ENCODE measurements at places on chromosomes 1 and 21.

- no peak for DNase-seq
Observed at GRCh38 chr1:153343811-153344717, 4.6 kb downstream of the PGLYRP4 start.

DNA sequence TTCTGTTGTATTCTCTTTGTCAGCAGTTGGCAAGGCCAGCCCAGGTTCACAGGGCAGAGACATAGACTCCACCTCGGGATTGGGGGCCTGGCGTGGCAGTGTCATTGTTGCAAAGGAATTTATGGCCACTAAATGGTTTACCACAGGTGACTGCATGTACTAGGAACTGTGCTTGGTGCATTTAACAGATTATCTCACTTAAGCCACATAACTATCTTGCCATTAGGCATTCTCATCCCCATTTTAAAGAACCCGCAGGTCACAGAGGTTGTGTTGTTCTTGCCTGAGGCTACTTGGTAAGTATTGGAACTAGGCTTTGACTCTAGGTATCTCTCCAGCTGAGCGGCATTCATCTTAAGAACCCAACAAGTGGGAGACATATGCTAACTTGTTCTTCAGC is 9.7 kb downstream of the TLCD4 start:
- no peak for DNase-seq

DNA sequence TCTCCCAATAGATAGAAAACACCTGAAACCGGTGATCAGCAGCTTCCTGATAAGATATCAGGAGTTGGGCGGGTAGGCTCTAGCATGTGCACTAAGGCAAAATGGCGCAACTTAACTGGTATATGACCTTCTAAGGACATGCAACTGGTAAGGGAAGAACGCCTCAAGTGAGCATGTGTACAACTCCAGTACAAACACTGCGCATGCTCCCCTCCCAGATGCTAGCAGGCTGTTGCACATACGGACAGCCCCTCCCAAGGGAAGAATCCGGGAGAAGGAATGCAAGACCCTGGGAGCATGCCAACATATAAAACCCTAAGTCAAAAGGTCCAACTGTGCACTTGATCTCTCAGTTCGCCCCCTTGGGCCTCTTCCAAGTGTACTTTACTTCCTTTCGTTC is 110.8 kb downstream of the TSEN15 start:
- DNase-seq: no peak

- no peak for DNase-seq
Observed at GRCh38 chr1:205504311-205505075, at the start of gene CDK18. CDK18 (plus strand) TSS chr1:205504669; CDS start chr1:205523168, 18,499 bp downstream.

- DNase-seq: no peak
Observed at GRCh38 chr1:245311887-245312536, 157.2 kb downstream of the KIF26B start.

GRCh38 chr1:33577663-33578062 is 105.2 kb downstream of the ZSCAN20 start:
- DNase-seq: no peak

DNA sequence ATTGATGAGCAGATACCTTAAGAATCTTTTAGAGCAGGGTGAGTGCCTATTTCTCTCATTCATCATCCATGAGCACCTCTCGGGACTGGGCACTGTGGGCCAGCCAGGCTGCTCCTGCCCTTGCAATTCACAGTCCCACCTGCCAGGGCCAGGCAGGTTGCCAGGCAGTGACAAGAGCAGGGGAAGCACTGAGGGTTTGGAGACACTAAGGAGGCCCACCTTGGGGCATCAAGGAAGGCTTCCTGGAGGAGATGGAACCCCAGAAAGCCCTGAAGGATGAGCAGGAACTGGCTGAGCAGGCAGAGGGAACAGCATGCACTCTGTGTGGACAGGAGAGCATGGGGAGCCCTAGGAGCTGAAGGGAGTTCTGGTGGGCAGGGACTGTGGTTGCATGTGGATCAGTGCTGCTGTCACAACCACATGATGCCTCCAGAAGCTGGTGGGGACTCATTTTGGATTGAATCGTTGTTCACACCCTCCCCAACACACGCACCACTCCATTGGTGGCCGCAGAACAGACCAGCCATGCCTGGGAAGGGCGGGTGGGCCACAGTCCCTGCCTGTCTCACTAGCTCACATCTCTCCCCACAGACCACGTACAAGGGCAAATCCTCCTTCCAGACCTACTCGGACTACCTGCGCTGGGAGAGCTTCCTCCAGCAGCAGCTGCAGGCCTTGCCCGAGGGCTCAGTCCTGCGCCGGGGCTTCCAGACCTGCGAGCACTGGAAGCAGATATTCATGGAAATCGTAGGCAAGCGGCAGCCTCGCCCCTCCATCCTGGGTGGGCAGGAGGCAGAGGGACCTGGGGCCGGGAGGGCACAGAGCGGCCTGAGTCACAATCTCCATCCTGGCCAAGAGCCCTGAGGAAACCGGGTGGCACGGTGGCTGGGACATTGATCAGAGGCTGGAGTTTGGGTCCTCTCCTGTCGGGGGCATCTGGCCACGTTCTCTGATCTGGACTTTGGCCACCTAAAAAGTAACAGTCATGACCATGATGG is 55.1 kb downstream of the DISP3 start:
- no peak for DNase-seq

DNA sequence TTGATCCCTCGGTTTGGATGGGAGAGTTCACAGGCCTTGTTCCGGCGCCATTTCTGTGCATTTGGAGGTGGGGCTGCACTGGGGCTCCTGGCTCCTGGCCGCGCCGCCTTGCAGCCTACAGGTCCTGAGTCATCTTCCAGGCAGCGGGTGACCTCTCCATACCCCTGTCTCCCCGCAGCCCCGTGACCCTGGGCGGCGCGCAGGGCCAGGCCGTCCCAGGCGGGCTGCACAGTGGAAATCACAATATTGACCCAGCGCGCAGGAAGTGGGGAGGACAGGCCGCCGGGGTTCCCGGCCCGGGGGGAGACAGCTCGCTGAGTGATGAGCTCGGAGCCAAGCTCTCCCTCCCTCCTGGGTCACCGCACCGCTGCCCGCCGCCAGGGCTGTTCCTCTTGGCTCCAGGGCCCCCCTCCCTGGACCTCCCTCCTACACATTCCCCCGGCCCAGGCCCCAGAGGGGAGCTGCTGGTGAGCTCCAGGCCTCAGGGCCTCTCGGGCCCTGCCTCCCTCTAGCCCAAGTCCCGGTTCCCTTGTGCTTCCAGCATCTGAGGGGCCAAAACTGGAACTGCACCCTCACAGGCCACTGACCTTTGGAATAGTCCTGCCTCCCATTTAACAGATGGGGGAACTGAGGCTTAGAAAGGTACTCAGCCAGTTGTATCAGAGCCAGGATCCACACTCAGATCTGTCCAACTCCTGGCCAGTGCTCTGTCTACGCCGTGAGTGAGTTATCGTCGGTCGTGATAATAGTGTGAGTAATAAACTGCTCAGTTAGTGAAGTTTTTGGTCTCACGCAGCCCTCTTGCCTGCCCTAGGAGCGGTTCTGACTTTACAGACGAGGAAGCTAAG is 142.9 kb upstream of the WNT4 start:
- DNase-seq: no peak

- no peak for DNase-seq
Observed at GRCh38 chr1:166479052-166479631, 312.3 kb upstream of the FAM78B start.

DNA sequence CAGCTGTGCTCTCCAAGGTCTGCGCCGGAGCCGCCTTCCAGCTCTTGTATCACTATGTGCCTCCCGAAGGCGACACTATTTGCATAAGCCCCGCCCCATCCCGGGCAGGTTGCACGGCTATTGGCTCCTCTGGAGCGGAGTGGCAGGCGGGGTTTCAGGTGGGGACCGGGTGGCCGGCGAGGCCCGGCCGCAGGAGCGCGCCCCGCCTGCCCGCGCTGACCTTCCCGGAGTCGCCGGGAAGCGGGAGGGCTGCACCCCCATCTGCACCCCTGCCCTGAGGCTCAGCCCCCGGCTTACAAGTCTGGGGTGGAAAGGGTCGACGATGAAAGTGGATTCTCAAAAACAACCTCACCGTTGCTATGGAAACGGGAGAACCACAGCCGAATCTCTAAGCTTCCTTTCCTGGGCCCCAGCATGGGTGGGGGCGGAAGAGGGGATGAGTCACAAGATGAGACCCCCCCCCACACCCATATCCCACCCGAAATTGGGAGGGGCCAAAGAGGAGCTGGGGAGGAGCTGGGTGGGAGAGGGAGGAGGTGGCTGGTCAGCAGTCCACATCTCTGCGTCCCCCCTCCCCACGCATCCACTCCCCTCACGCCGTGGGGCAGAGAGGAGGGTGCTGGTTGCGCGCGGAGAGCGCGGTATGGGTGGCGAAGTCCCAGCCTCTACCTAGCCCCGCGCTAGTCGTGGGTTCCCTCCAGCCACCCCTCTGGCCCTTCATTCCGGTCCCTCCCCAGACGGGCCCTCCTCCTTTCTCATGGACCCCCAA is at the start of gene HPCAL4:
TSS of gene HPCAL4 (minus strand) at position 51 of the 769 bp plus-strand sequence. CDS start 6,830 bp downstream, outside the sequence.
- DNase-seq: peak; percentile 81

- no peak for DNase-seq
Observed at GRCh38 chr1:24500448-24501048, 2.1 kb upstream of the RCAN3 start.

DNA sequence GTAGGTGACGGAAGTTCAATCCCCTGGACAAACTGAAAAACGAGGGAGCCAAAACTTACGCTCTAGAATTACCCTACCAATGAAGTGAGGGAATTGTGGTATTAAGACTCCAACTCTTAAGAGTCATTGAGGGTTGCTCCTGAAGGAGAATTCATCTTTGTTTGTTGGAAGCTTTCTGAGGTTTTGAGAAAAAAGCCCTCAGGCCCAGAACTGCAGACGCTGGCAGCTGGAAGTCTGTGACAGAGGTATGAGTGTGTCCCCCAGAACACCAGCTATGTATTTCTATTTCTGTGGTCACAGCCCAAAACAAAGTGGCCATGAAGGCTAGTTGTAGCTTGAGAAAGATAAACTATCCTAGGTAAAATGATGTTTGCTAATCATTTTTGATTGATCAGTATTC is 438.8 kb upstream of the B3GALT2 start:
- DNase-seq: no peak

GRCh38 chr1:59409549-59409948 is 112.7 kb downstream of the FGGY start:
- no peak for DNase-seq

DNA sequence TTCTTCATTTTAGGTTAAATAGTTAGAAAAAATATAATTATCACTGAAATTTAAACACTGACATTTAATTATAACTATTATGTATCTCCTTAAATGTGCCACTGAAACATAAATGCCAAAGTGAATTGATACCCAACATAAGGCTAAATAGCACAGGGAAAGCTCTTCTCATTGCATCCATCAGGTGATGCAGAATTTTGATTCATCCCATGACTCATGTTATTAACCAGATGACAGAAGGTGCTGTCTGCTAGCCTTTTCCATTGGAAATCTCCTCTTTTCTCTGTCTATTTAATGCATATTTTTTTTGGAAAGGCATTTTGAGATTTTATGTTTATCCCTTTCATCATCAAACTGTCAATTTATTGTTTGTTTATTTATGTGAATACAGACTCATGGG is 136.8 kb downstream of the KCNK2 start:
- DNase-seq: no peak

GRCh38 chr1:1101503-1101902 is 14.4 kb downstream of the C1orf159 start:
- no peak for DNase-seq

GRCh38 chr1:224565186-224565585 is 50.9 kb upstream of the CNIH3 start:
- no peak for DNase-seq

DNA sequence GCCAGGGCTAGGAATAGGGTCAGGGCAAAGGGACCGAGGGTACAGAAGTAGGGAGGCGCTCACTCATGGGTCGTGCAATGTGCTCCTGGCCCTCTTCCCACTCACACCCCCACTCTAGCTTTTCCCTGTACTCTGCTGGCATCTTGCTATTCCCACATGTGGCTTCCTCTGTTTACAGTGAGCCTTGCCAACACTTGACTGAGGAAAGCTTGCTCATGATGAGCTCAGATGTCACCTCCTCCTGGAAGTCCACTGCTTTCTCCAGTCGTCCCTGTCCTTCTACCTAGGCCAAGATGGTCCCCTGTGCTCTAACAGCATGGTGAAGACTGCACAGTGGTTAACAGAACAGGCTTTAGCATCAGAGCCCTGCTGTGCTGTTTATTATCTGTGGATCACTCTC is 8.0 kb upstream of the RIMS3 start:
- no peak for DNase-seq

GRCh38 chr1:216186816-216187215 is 236.4 kb downstream of the USH2A start:
- no peak for DNase-seq

- DNase-seq: no peak
Observed at GRCh38 chr1:209534496-209535250, 48.8 kb upstream of the CAMK1G start.

DNA sequence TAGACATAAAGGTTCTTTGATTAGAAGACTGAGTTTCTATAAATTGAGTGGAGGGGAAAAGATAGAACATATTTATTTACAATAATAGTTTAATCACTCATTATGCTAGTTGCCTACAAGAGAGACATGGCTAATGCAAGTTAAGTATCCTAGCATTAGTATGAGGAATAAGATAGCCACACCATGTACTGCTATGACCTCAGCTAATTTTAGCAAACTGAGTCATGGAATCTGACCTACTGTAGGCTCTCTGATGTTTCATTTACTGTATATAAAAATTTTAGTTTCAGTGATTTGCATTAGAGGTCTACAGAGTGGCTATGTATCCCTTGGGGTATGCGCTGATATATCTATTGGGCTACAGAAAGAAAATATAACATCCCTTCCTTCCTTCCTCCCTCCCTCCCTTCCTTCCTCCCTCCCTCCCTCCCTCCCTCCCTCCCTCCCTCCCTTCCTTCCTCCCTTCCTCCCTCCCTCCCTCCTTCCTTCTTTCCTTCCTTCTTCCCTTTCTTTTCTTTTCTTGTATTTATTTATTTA is 5.8 kb downstream of the AGL start:
- DNase-seq: no peak

DNA sequence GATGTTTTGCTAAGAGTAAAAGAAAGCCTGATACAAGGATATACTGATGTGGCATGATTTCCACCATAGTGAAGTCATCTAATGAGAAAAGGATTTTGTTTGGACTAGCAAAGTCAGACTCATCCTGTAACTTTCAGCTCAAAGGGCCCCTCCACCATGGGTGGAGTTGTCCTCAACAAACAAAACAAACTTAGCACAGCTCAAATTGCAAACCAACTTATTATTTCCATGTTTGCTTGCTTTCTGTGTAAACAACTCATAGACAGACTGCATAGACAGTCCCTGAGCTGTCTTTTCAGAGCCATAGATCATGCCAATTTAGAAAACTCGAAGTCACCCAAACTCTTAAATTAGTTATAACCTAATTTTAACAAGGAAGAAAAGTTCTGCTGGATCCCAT is 69.4 kb upstream of the VAV3 start:
- DNase-seq: no peak

DNA sequence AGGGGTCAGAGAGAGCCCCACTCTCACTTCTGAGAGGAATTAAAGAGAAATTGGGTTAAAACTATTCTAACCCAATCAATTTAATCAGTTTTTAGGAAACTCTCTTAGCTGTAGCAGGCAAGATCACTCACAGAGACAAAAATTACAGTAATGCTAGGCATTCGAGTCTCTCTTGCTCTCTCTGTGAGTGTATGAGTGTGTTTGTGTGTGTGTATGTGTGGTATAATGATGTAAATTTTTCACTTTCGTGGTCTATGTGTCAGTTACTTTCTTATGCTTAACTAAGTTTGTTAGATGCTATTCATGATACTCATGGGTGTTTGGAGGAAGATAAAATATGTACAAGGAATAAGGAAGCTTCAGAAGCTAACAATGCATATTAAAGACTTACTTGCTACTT is 131.3 kb downstream of the FASLG start:
- no peak for DNase-seq

- DNase-seq: no peak
Observed at GRCh38 chr1:160807738-160808137, 11.8 kb downstream of the LY9 start.

- DNase-seq: no peak
Observed at GRCh38 chr1:229372251-229372650, 29.4 kb upstream of the CCSAP start.

Measured in stimulated activated CD8-positive, alpha-beta memory T cell treated with anti-CD3 and anti-CD28 coated beads, Interleukin-4, amount 100 ng/mL, for 4 hours (primary cell).